Activated CD4-positive, alpha-beta T cell treated with anti-CD3 and anti-CD28 coated beads, Interleukin-2, amount 50 U/mL, for 16 hours (primary cell): ENCODE measurements at places on chromosomes 5 and 9.
A peak's percentile ranks its signal among the peaks of the same experiment; 100 is the strongest.

DNA sequence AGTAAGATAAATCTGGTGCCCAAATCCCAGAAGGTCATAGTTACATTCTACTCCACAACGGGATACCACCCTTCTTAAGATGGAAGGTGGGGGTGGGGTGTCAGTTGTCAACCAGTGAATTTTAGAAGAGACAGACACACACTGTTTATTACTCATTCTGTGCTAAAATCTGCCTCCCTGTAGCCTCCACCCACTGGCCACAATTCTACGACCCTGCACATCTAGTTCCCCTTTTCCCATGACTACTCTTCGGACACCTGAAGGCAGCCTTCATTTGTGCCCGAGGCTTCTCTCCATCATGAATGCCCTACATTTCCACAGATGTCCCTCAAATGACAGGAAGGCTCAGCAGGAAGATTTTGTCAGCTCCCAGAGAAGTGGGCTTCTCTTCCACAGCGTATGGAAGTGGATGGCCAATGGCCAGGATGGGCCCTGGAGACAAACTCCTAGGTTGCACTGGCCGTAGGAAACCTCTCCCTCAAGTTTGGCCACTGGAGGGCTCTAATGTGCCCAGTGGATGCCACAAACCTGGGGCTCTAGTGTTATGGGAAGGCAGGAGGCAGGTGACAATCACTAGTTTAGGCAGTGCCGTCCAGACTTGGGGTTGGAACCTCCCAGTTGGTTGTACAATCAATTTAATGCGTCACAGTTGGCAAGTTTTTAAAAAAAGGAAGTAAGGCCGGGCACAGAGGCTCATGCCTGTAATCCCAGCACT is 46.6 kb downstream of the PTPN3 start:
- DNase-seq, result no peak

DNA sequence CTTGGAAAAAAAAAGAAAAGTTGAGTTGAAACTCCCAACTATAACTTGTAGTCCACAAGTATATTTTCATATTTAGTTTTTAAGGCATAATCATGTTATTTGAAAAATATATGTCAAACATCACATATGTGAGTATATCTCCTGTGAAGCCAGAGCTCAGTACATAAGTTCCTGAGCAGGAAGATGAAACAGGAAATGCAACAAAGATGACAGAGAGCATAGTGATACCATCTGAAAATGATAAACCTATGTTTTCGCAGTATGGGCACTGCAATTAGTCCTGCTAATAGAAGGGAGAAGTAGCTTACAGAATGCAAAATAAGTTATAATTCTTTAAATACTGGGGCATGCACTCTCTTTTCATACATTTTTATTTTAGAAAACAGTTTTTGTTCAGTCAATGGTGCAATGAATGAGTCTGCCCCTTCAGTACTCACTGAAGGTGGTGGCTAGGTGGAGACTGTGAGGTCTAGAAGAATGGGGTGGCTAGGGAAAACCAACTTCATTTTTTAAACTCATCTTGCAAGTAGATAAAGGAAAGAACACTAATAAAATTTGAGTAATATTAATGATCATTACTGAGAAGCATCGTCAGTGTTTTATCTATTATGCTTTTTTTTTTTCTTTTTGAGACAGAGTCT is 54.1 kb upstream of the FYB1 start:
- peak; percentile 34 for DNase-seq

- DNase-seq, result no peak
Observed at GRCh38 chr5:168780888-168781287, 201.7 kb upstream of the PANK3 start.

- no peak for DNase-seq
Observed at GRCh38 chr5:33212900-33213299, 227.9 kb upstream of the TARS1 start.

DNA sequence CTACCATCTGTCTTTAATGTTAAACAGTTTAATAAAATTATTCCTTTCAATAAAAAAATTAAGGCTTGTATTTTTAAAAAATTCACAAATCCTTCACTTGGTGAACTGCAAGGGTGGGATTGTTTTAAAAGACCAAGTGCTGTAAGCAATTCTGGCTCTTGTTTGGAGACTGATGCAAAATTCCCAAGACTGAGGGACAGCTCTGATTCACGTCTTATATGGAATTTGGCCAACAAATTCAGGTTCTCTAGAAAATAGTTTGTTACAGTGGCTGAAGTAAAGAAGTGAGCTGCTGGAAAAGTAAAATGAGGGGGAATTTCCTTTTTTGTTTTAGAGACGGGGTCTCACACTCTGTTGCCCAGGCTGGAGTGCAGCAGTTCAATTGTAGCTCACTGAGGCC is 58.3 kb downstream of the PRELID2 start:
- no peak for DNase-seq

GRCh38 chr9:133647765-133648469 is 11.8 kb downstream of the DBH start:
- DNase-seq, result no peak

GRCh38 chr5:36059571-36060419 is 6.9 kb downstream of the UGT3A2 start:
- DNase-seq, result no peak

GRCh38 chr9:34588671-34589635 is 571 bp downstream of the CNTFR start:
- no peak for DNase-seq

DNA sequence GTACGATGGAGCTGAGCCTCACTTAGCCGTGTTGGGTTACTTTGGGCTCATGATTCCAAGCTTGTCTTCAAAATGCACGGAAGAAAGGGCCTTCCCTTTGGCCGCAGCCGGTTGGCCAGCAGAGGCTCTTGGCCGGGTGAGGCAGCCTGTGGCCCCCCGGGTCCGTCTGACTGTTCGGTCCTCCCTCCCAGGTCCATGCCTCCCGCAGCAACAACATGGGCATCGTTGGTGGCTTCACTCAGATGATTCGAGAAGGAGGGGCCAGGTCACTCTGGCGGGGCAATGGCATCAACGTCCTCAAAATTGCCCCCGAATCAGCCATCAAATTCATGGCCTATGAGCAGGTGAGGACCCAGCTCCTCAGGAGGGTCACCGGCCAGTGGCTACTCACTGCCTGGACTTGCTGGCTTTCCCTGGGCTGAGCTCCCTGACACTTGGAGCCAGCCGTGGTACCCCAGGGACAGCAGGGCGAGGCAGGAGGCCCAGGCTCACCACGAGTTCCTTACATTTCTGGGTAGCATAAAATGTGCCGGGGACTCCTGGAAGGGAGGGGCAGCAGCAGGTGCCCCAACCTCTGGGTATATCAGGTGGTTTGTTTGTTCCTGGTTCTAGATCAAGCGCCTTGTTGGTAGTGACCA is 21.9 kb downstream of the PTGES2 start:
- no peak for DNase-seq

GRCh38 chr5:34677428-34677827 is 21.3 kb downstream of the RAI14 start:
- no peak for DNase-seq

DNA sequence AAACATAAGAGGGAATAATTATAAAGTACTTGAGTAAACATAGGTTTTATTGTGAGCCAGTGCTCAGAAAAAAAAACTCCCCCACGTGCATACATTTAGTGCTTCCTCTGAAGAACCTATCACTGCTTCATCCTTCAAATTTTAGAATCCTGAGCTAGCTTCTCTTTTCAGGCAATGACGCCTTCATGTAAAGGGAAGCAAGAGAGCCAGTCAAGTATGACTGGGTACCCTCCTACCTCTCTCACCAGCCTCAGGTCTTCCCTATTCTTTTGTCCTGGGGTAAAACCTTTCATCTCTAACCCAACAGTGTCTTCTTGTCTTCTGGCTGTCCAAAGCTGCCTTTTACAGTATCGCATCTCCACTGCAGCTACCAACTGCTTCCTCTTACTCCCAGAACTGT is 32.0 kb downstream of the PLPP1 start:
- DNase-seq, result no peak

GRCh38 chr5:14450018-14450524 is 131.5 kb upstream of the OTULINL start:
- DNase-seq, result peak; percentile 40

DNA sequence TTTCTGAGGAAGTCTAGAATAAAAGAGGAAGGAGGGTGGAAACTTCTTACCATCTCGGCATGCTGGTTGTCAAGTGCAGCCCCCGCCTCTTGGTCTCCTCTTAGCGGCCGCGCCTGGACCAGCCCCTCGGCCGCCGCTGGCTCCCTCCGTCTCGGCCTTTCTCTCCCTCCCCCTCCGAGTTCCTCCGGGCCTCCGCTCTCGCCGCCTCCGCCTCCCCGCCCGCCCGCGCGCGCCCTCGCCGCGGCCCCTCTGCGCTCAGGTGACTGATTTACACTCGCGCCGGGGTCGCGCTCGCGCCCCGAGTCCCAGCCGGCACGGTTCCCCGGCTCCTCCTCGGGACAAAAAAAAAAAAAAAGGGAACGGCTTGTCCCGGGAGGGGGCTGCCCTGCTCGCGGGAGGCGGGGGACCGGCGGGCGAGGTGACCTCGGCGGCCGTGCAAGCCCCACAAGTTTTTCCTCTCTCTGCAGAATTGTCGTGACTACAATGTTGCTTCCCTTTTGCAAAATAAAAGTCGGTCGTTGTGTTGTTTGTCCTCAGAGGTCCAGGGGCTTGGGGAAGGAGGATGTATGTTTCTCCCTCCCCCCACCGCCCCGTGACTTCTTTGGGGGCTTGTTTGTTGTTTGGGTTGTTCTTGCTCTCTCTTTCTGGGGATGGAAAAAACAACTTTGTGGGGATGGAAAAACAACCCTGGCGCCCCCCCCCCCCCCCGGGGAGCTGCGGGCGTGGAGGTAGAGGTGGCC is at the start of gene BNC2:
Gene BNC2, minus strand, starts transcription at position 75 of the 740 bp plus-strand sequence. Its CDS starts 22 bp downstream, at position 53.
- DNase-seq, result no peak

DNA sequence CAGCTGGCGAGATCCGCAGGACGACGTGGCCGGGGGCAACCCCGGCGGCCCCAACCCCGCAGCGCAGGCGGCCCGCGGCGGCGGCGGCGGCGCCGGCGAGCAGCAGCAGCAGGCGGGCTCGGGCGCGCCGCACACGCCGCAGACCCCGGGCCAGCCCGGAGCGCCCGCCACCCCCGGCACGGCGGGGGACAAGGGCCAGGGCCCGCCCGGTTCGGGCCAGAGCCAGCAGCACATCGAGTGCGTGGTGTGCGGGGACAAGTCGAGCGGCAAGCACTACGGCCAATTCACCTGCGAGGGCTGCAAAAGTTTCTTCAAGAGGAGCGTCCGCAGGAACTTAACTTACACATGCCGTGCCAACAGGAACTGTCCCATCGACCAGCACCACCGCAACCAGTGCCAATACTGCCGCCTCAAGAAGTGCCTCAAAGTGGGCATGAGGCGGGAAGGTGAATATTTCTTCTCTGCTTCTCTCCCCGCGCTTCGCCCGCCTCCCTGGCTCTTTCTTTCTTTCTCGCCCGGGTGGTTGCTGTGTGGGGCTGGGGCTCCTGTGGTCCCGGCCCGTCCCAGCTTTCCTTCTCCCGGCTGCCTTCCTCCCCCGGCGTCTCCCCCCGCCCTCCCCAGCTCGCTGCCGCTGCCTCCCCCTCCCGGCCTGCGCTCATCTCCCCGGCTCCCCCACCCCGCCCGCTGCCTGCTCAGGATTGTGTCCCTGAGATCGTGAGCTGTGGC is 2.2 kb downstream of the NR2F1 start:
- no peak for DNase-seq

- DNase-seq, result no peak
Observed at GRCh38 chr5:50767588-50767987, 101.2 kb downstream of the PARP8 start.

- DNase-seq, result peak; percentile 22
Observed at GRCh38 chr9:7055171-7055903, 297.6 kb downstream of the KDM4C start.

- no peak for DNase-seq
Observed at GRCh38 chr5:149424371-149425315, 45.6 kb upstream of the IL17B start.

DNA sequence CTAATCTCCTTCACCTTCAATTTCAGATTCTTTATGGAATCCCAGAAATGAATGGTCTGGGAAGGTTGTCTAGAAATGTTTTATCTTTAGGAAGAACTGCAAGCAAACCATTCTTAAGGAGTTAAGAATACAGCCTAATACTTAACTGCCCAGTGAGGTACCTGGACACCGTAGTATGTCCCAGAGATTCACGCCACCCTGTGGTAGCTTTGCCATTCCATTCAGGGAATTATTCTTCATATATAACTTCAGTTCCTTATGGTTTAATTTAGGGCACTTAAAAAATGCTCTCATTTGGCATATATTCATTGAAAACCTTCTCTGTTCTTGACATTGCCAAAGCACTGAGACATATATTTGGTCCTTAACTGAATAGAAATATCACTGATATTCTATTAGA is 49.7 kb downstream of the ACTBL2 start:
- DNase-seq, result no peak

DNA sequence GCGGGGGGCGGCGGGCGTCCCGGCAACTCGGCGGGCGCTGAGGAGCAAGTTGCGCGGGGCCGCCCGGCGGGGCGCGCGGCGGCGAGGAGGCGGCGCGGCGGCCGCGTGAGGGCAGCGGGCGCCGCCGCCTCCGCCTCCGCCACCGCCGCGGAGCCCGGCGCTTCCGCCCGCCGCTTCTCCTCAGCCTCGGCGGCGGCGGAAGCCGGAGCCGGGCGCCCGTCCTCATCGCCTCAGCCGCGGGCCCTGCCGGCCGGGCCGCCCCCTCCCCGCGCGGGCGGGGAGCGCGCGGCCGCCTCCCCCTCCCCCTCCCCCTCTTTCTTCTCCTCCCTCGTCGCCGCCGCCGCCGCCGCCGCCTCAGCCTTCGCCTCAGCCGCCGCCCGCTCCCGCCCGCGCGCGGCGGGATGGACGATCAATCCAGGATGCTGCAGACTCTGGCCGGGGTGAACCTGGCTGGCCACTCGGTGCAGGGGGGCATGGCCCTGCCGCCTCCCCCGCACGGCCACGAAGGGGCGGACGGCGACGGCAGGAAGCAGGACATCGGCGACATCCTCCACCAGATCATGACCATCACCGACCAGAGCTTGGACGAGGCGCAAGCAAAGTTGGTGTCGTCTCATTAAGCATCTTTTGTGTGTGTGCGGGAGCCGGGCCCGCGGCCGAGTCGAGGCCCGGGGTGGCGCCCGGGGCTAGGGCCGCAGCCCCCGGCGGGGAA is at the start of gene PBX3:
Gene PBX3, plus strand, starts transcription at position 321 of the 712 bp plus-strand sequence.
- DNase-seq, result peak; percentile 41

DNA sequence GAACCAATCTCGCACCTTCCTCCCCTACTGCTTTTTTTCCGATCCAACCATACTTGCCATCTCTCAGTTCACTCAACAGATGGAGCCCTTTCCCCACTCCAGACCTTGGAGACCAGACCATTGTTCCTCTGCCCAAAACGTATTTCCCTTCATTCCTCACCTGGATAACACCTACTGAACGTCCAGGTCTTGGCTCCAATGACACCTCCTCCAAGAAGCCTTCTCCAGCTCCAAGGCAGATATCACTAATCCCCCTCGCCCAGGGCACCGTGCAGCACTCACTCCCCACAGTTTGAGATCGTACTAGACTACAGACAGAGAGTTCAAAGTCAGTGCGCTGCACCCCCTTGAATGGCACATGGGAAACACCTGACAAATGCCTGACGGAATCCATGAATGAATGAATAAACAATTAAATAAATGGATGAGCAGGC is 47.1 kb upstream of the AKNA start:
- peak; percentile 20 for DNase-seq

DNA sequence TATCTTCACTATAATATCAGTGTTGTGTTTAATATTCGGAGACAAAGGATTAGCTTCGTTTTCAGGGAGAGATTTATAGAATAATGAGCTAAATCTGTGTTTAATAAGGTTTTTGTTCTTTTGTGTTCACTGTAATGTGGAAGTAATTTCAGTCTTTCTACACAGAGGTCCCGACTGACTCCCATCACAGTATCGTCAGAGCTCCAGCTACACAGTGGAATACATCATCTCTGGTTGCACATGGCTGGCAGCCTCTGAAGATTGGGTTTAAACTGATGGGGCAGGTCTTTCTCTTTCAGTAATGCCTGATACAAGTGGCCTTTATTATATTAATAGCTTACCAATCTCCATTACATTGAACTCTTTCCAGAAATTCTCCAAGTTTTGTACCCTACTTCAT is 736.7 kb upstream of the RIOK2 start:
- no peak for DNase-seq
